ENCODE measurements at places on chromosomes 2 and 18. TPM values are rescaled to one million over a fixed set of nuclear protein-coding genes. Genes with fewer than 3 reads are reported as not detected.

DNA sequence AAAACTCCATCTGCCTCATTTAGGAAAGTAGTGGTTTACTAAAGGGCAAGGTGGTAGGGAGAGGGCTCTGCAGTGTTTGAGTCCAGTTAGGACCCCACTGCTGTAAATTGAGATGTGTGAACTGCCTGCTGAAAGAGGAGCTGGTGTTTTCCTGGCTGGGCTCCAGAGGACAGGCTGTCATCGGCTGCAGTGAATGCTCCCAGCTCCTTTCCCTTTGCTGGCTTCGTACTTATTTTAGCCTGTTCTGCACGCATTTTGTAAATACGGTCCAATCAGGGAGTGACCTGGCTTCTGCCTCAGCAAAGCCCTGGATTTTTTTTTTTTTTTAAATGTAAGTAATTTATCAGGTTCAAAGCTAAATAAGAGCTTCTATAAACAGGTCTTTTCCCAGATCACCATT is 37.5 kb downstream of the SLC4A3 start:
- H3K4me3 ChIP-seq, result no peak overlapping the region
- H3K27me3 ChIP-seq, result peaks cover 3% of the 10 kb centered on the region
- H3K27ac ChIP-seq, result no peak overlapping the region
- no peak for DNase-seq
- H3K36me3 ChIP-seq, result no peaks in the 10 kb centered on the region

DNA sequence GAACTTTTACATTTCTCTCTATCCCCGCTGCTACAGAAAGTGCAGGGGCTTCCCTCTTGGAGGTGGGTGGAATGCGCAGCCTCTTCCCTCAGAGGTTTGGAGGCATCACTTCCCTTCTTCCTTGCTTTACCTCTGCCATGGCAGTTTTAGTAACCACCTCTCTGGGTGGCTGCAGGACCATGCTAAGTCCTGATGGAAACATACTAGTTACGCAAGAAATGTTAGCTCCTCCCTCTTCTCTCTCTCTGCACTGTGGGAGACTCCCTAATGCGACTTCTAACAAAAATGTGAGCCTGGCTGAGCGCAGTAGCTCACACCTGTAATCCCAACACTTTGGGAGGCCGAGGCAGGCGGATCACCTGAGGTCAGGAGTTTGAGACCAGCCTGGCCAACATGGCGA is 116.8 kb upstream of the RAB6C start:
- H3K27ac ChIP-seq, result no peak overlapping the region
- H3K36me3 ChIP-seq, result no peaks in the 10 kb centered on the region
- no peak overlapping the region for H3K4me3 ChIP-seq
- no peaks in the 10 kb centered on the region for H3K27me3 ChIP-seq
- no peak for DNase-seq

- H3K36me3 ChIP-seq, result no peaks in the 10 kb centered on the region
- no peak for DNase-seq
- peaks cover 5% of the 10 kb centered on the region for H3K27me3 ChIP-seq
- H3K4me3 ChIP-seq, result no peak overlapping the region
- H3K4me1 ChIP-seq, result no peaks in the 10 kb centered on the region
- H3K27ac ChIP-seq, result no peak overlapping the region
These were observed 26.1 kb upstream of the INHBB start for GRCh38 chr2:120319686-120320317.

GRCh38 chr2:75065402-75066008 is 107.1 kb downstream of the POLE4 start:
- DNase-seq, result no peak
- H3K4me1 ChIP-seq, result no peaks in the 10 kb centered on the region
- H3K4me3 ChIP-seq, result no peak overlapping the region
- no peak overlapping the region for H3K27ac ChIP-seq

GRCh38 chr18:58361212-58361611 is 267.7 kb downstream of the ALPK2 start:
- no peaks in the 10 kb centered on the region for H3K4me1 ChIP-seq
- no peak for DNase-seq
- no peaks in the 10 kb centered on the region for H3K27me3 ChIP-seq
- no peak overlapping the region for H3K4me3 ChIP-seq

DNA sequence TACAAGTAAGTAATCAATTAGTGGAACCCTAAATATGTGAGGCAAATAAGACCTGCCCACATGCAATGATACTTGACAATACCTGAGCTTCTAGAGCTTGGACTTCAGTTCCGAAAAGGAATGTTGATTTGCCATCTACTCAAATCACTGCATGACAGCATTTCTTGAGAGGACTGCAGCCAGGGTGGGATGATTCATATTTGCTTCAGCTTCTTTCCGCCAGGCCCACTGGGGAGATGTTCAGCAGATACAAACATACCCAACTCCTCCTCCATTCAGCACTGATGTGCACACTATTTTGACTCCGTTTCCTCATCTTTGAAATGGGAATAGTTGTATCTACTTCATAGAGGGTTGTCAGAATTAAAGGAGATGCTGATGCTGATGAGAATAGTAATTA is 28.8 kb upstream of the TMEM177 start:
- H3K36me3 ChIP-seq, result no peaks in the 10 kb centered on the region
- peaks cover 4% of the 10 kb centered on the region for H3K27me3 ChIP-seq
- DNase-seq, result no peak

DNA sequence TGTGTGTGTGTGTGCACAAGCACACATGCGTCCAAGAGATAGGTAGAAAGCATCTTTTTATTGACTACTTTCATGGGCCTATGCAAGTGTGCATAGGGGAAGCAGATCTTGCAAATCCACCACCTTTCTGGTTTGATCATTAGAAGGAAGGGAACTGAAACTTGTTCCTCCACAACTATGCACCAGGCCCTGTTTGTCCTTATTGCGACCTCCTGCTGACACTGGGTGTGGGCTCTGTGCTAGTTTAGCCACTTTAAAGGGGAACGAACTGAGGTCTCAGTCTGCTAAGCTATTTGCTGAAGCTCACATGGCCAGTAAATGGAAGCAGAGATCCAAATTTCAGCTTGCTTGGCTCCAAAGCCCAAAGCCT is 32.1 kb upstream of the INSIG2 start:
- peak overlapping the region; percentile 67 for H3K27ac ChIP-seq
- no peak overlapping the region for H3K4me3 ChIP-seq
- no peaks in the 10 kb centered on the region for H3K27me3 ChIP-seq
- no peaks in the 10 kb centered on the region for H3K36me3 ChIP-seq

DNA sequence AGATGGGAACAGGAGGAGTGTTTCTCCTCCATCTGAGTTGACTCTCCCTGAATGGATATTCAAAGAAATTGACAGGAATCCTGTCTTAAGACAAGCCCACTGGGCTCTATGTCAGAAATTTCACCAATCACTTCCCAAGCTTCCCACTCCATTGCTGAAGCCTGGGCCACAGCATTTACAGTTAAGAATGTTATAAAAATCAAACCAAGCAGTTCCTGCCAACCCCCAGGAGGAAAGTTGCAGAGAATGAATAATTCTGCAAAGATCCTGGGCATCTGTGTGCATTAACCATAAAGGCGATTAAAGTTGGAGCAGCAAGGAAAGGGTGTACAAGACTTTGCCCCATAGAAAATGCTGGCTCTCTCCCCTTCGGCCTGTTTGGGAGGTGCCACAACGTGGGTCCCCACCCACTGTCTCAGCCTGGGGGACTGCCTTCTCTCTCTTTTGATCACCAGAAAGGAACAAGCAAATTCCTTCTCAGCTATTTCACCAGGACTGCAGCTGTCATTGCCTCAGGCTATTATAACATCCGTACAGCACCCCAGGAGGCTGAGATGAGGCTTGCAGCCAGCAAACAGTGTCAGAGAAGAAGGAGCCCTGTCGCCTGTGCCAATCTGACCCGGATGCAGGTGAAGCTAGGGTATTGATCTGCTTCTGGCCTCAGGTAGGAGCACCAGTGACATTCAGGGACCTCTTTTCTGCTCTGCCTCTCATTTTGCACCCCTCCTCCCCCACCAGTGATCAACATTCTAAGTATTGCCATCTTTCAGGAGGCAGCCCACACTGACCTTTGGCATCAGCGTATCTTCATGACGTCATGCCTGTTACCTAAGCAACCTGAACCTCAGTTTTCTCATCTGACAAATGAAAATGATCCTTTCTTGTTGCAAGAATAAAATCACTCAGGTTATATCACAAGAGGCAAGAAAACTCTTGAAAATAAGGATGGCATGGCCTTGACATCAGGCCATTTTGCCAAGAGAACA is 219.0 kb downstream of the SH3BP4 start:
- H3K4me3 ChIP-seq, result no peak overlapping the region
- DNase-seq, result no peak
- H3K27me3 ChIP-seq, result no peaks in the 10 kb centered on the region
- no peak overlapping the region for H3K27ac ChIP-seq
- H3K36me3 ChIP-seq, result no peaks in the 10 kb centered on the region
- H3K4me1 ChIP-seq, result no peaks in the 10 kb centered on the region

- H3K4me3 ChIP-seq, result no peak overlapping the region
- no peak overlapping the region for H3K27ac ChIP-seq
- no peaks in the 10 kb centered on the region for H3K4me1 ChIP-seq
- no peak for DNase-seq
- no peaks in the 10 kb centered on the region for H3K27me3 ChIP-seq
These were observed 24.9 kb downstream of the ADD2 start for GRCh38 chr2:70743068-70743467.

DNA sequence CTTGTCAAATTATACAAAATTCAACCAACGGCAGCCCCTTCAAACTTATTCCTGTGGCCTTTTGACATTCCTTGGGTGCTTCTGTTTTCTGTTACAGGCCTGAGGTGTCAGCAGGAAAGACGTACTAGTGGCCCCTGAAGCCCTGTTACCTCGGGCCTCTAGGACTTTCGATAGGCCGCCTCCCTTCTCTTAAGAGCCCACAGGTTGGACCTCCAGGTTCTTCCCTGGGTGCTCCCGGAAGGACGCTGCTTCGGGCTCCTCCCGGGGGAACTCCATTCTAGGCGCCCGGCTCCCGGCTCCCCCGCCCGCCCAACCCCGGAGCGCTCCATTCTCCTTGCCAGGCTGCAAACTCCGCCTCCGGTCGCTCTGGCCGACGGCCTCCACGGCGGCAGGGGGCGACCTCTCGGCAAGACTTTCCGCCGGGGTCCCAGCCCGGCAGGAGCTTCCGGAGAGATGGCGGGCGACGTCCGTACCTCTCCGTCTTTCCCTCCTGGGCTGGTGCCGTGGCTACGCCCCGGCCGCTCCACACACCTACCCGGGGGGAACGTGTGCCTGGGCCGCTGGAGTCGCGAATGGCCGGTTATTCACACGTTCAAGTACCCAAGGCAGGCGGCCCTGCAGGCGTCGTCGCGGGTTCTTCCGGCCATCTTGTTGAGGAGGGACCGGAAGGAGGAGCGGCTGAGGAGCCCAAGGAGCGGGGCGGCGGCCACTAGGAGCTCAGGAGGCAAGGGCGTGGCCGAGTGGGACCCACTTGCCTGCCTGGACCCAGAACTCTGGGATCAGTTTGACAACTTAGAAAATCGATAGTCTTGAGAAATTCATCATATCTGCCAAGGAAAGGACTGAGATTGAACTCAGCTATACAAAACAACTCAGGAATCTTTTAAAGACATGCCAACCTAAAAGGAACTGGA is 27.5 kb downstream of the BOLA3 start:
- peak overlapping the region; percentile 85 for H3K27ac ChIP-seq
- no peaks in the 10 kb centered on the region for H3K4me1 ChIP-seq
- no peaks in the 10 kb centered on the region for H3K36me3 ChIP-seq
- no peaks in the 10 kb centered on the region for H3K27me3 ChIP-seq

DNA sequence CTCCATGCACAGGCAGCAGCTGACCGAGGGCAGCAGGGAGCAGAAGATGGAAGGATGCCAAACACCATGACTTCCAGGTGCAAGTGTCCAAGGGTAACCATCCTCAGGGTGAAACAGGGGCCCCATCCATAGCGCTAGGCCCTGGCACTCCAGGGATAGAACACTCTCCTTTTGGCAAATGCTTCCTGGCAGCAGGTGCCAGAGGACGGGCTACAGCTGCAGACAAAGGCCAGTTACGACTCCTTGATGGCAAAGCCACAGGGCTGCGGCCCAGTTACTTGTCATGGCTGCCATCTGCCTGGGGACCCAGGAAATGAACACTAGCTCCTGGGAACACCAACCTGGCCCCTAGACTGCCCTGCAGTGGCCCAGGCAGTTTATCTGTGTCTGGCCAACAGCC is 178.8 kb downstream of the TMEM163 start:
- H3K36me3 ChIP-seq, result no peaks in the 10 kb centered on the region
- H3K4me1 ChIP-seq, result no peaks in the 10 kb centered on the region
- no peak for DNase-seq
- H3K27me3 ChIP-seq, result no peaks in the 10 kb centered on the region
- H3K4me3 ChIP-seq, result no peak overlapping the region
- no peak overlapping the region for H3K27ac ChIP-seq

DNA sequence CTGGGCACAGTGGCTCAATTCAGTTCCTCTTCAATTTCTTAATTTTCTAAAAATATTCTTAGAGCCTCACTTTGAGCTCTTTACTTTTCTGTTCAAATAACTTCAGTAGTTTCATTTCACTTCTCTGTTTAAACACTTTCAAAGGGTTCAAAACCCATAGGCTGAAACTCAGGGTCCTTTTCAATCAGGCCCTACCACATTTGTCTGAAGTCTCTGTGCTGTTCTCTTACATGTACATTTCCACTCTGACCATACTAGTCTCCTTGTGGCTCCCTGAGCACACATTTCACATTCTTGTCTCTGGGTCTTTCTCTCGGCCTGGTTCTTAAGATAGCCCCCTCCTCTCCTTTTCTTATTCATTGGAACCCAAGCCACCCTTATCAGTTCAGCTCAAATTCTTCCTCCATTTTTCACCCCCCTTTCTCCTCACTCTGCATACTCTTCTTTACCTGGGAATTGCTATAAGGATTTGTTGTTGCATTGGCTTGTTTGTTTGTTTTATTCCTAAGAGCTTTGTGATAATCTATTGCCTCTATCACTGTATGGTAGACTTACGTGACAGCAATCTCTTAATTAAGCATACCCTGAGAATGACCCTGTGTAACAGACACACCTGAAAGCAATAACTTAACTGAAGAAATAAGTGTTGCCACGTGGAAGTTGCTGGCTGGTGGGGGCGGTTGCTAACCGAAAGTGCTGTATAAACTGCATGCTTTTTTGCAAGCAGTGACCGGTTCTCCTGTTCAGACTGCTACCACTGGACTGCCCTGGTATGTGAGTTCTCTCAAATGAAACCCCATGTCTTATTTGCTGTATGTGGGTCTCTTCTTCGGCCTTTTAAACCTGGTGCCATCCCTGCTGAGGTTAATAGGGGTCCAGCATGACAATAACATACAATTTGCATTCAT is 27.7 kb upstream of the ACADL start:
- H3K36me3 ChIP-seq, result no peaks in the 10 kb centered on the region
- H3K27me3 ChIP-seq, result no peaks in the 10 kb centered on the region
- no peak overlapping the region for H3K4me3 ChIP-seq
- no peaks in the 10 kb centered on the region for H3K4me1 ChIP-seq
- no peak for DNase-seq

GRCh38 chr2:234288974-234289455 is 207.9 kb downstream of the ARL4C start:
- H3K27me3 ChIP-seq, result peaks cover 12% of the 10 kb centered on the region
- peak; percentile 77 for DNase-seq
- no peak overlapping the region for H3K27ac ChIP-seq
- H3K4me1 ChIP-seq, result peaks cover 47% of the 10 kb centered on the region
- no peaks in the 10 kb centered on the region for H3K36me3 ChIP-seq

EVX2 gene
- not detected for polyA plus RNA-seq

ABCB11 gene
- not detected for polyA plus RNA-seq

REEP1 gene
- not detected for polyA plus RNA-seq

FKBP7 gene
- polyA plus RNA-seq, result 1.2 TPM

BOLL gene
- polyA plus RNA-seq, result not detected

LINC00305 gene
- polyA plus RNA-seq, result not detected

NTSR2 gene
- not detected for polyA plus RNA-seq

SLC20A1 gene
- polyA plus RNA-seq, result 16.1 TPM

RAX gene
- polyA plus RNA-seq, result not detected

MYL1 gene
- not detected for polyA plus RNA-seq

Measured in B cell (primary cell).